ENCODE measurements at places on chromosomes 6 and 20. TPM values are rescaled to one million over a fixed set of nuclear protein-coding genes. Genes with fewer than 3 reads are reported as not detected.
A peak's percentile ranks its signal among the peaks of the same experiment; 100 is the strongest.

- DNase-seq, result no peak
Observed at GRCh38 chr6:45494416-45495135, 116.8 kb upstream of the SUPT3H start.

- DNase-seq, result no peak
Observed at GRCh38 chr20:58692579-58693225, at the start of gene NPEPL1. Gene NPEPL1 (plus strand): TSS chr20:58692800. CDS start chr20:58692901, 101 bp downstream.

IL17F gene
- not detected for total RNA-seq

DNA sequence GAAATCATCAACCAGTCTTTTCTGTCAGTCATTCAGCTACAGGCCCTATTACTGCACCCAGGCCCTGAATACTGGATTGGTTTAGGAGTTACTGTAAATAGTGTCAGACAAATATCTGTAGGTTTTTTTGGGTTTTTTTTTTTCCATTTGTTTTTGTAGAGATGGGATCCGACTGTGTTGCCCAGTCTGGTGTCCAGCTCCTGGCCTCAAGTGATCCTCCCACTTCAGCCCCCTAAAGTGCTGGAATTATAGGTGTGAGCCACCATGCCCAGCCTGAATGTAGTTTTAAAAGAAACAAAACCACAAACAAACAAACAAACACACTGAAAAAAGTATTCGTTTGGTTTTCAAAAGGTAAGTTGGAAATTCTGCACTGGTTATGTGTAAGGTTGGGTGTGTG, 39.6 kb downstream of the DZANK1 start:
- DNase-seq, result no peak

SLC32A1 gene
- total RNA-seq, result not detected

- DNase-seq, result no peak
Observed at GRCh38 chr20:57053793-57054552, 212.5 kb downstream of the BMP7 start.

C20orf141 gene
- total RNA-seq, result not detected

NHLRC1 gene
- total RNA-seq, result 0.90 TPM

TMEM244 gene
- not detected for total RNA-seq

DNA sequence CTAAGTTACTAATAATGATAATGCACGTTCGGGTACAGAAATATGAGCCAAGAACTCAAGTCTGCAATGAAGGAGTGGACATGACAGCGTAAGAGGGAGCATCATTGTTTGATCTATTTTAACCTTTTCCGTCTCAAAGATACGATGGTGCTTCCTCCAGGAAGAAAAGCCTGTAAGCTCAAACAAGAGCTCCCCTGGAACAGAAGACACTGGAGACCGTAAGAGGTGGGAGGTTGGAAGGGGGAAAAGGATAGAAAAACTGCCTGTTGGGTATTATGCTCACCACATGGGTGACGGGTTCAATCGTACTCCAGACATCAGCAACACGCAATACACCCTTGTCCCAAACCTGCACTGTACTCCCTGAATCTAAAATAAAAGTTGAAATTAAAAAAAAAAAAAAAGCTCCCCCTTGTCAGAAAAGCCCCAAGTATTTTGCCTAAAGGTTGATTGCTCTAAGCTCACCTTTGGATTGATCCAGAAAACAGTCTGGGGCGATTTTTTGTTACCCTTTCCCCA, 180.5 kb downstream of the TRIM27 start:
- DNase-seq, result no peak

DNA sequence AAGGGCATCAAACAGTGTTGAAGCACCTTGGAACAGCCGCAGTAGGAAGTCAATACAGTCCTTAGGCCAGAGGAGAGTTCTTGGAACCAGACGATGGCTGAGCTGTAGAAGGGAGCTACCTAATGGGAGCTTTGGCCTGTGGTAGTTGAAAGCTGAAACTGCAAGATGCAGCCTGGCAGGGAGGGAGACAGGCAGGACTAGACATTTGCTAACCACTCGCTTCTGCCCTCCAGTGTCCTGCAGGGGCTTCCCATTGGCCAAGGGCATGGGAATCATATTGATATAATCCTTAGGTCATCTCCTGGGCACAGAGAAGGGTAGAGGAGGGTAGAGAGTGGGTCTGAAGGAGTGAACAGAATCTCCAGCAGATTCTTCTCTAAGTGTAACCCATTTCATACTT, 60.4 kb downstream of the TPD52L1 start:
- no peak for DNase-seq

PEX7 gene
- total RNA-seq, result 5.6 TPM

DNA sequence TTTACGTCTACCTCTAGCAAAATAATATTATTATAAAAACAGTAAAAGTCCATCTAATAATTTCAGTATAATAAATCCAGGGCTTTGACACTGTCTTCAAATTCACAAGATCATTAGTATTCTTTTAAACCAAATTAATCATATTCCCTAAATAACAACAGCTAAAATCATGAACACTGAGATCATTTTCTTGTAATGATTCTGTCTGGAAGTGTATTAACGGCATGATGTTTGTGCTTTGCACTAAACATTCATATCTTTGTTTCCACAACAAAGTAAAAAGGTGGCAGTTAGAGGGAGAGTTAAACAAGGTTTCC, 18.8 kb downstream of the HIVEP2 start:
- no peak for DNase-seq

- DNase-seq, result no peak
Observed at GRCh38 chr6:167925026-167925425, 72.4 kb upstream of the KIF25 start.

- DNase-seq, result no peak
Observed at GRCh38 chr6:22436134-22436533, 133.2 kb upstream of the HDGFL1 start.

DNA sequence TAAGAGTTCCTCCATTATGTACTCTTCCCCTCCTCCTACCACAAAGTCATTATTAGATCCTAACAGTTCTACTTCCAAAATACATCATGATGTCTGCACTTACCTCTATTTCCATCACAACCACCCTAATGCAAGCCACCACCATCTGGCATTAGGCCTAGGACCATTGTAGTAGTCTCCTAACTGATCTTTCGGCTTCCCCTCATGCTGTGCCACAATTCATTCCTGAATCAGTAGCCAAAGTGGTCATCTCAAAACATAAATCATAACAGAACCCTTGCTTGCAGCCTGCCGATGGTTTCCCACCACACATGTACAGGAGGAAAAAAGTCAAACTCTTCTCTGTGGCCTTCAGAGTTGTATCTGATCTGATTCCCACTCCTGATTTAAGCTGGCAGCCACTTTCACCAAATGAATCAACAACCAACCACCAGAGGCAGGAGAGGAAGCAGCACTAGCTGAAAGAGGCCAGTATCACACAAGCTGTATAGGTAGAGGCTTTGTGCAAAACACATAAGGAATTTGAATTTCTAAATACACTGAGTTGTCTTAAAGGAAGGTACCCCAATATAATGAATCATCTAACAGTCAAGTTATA, 26.1 kb downstream of the FAM184A start:
- DNase-seq, result no peak

PRSS16 gene
- total RNA-seq, result 32.3 TPM

DNA sequence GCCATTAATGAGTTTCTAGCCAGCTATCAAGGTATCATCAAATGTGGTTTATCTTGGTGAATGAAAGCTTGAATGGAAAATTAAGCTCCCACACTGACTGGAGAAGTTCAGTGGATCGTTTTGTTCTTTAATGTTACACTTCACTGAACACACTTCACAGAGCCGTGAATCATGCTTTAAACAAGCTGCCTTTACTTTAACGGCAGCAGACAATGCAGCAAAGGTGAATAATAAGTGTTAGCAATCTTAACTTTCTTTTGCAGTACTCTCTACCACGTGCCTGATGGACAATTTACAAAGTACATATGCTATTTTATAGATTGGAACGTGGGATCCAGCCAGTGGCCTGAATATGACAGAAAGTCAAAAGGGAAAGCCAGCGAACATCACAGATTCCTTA, 424.5 kb downstream of the GRIK2 start:
- no peak for DNase-seq

DZANK1 gene
- 4.4 TPM for total RNA-seq

GRCh38 chr20:34300256-34300806, 2.8 kb downstream of the AHCY start:
- no peak for DNase-seq

TP53TG5 gene
- total RNA-seq, result 0.23 TPM

DNA sequence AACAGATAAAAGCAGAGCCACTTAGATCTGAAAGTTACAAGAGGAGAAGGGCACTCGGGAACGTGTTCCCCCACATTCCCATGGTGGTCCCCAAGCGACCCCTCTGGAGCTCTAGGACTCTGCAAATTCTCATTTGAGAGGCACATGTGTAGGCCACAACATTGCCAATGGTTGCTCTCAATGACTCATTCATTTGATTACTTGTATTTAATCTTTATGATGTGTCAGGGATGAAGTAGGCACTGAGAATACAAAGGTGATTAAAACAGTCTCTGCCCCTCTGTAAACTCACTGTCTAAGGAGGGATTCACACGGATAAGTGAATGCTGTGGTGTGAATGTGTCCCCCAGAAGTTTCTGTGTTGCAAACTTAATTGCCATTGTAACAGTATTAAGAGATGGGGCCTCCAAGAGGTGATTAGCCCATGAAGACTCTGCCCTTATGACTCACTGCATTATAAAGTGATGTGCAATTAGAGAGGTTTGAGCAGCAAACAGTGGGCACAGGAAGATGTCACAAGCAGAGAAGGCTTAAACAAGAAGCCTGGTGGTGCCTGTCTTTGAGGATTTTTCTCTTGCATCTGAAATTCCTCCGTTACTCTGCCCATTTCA, 34.0 kb upstream of the TRAM2 start:
- DNase-seq, result no peak

GRCh38 chr6:43909474-43910148, 139.6 kb downstream of the VEGFA start:
- DNase-seq, result no peak

LHFPL5 gene
- 1.7 TPM for total RNA-seq

DNA sequence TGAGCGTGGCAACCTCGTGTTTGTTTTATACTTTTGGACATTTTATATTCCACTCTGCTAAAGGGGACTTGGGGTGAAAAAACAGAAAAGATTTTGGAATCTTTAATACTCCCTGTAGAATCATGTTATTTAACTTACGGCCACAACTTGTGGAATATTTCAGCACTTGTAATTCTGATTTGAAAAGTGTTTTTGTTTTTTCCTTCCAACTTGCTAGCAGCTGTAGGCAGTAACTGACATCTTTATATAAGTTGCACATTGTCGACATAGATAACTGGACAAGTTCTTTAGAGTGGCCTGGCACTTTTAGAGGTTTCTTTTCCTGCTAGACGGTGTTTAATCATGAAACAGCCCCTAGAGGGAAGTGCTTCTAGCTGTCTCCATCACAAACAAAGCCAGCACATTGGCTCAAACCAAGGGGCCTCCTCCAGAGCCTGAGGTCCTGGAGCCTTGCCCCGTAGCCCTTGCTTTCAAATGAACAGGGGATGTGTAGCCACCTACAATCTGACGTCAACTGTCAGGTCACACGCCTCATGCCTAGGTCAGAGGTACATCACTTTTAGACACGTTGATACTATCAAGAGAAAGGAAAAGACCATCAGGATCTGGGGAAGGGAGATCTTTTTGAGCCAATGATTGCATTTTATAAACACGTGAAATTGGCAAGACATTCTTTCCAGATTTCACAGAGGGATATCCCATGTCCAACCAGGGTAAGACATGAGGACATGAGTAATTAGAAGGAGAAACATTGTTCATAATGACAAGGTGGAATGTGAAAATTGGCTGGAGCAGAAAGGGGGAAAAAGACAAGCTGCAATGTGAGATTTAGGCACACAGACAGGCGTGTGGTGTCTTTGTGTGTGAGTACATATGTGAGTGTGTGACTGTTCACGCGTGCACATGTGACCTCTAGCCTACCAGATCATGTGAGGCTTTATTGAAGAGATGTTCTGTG, 92.1 kb downstream of the TXNDC5 start:
- no peak for DNase-seq

GRCh38 chr20:59804871-59805665, 128.4 kb downstream of the SYCP2 start:
- no peak for DNase-seq

GRCh38 chr20:44856442-44856841, 29.1 kb upstream of the YWHAB start:
- DNase-seq, result peak; percentile 71

GRCh38 chr6:56729719-56730118, 87.0 kb upstream of the DST start:
- DNase-seq, result no peak

HLA-DRA gene
- total RNA-seq, result not detected

Data from PC-9 (cell line).